ENCODE measurements at places on chromosomes 1 and 21. TPM values are rescaled to one million over a fixed set of nuclear protein-coding genes. Genes with fewer than 3 reads are reported as not detected.

Gene SLC66A1
- total RNA-seq = 19.3 TPM

Gene PTAFR
- 0.16 TPM for total RNA-seq

Gene RGSL1
- not detected for total RNA-seq

Gene TDRKH
- 7.3 TPM for total RNA-seq

Gene TAS1R3
- 0.20 TPM for total RNA-seq

Gene SLAMF8
- 0.13 TPM for total RNA-seq

Gene ATAD3B
- 2.9 TPM for total RNA-seq

Gene RASAL2
- 18.9 TPM for total RNA-seq

All from A549 treated with Hydrocortisone at 1 μM for 4 hours (cell line).